Heart right ventricle (tissue), 16 donors: ENCODE measurements at places on chromosomes 2 and 18.

DNA sequence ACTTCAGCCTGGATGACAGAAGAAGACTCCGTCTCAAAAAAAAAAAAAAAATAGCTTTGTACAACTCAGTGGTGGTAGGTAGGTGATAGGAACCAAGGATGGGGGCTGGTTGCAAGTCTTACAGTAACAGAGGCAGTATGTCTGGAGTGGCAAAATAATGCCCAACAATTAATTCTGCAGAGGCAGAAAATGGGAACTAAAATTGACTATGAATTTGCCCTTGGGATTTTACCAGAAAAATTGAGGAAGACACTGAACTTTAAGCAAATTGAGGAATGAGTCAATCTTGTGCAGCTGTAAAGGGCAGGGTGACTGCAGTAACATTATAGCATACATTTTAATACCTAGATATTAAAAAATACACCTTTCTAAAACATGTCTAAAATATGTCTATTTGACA lies 292.1 kb upstream of the FBXO11 start:
- no peak for DNase-seq

- peak; percentile 52 for DNase-seq
These were observed 110.0 kb upstream of the EPAS1 start for GRCh38 chr2:46187112-46187618.

DNA sequence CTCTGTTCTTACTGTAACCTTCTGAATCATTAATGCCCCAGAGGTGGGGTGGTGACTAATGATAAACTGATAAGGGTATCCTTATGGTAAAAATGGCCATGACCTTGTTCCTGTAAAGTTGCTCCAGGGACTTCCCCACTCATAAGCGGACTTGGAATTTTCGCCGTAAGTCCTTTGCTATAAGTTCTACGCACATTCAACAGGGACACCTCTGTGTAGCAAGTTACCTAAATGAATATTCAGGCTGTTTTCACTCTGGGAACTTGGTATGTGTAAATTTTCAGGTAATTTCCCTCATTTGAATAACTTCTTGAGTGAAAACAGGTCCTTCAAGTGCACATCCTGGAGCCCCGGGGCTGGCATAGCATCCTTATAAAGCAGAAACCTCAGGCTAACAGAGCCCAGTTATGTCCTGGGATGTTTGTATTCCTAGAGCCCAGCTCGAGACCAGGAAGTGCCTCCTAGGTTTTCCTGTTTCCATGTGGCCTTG lies 9.4 kb upstream of the AGFG1 start:
- DNase-seq, result no peak

DNA sequence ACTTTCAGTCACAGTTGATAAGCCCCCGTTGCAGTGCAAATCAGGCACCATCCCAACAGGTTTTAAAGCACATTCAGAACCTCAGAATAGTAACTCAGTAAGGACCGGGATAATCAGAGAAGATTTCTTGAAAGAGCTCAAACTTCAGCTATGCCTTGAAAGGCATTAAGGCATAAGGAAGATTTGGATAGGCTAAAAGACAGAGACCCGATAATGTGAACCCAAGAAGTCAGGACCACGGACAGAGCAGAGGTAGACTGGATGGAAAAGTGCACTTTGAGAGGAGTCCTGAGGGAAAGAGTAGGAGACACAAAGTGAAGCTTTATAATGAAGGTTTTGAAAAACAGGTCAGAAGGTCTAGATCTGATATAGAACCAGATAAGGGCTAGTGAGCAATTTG lies 36.9 kb upstream of the KLF7 start:
- no peak for DNase-seq

- DNase-seq, result no peak
These were observed 215.2 kb upstream of the SIX2 start for GRCh38 chr2:45224321-45224992.

DNA sequence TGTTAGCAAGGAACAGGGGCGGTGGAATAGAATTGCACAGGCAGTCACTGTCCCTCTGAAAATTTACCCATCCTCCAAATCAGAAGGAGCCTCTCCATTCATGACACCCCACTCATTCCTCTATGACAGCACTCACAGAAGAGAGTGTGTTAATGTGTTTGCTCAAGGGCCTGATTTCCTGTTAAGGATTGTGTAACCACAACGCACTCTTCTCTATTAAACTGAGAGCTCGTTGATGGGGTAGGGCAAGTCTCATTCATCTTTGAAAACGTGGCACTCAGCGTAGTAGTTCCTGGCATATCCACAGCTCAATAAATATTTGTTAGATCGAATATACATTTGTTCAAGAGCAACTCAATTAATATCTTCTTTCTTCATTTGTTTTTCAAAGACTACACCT lies 106.4 kb downstream of the VAPA start:
- no peak for DNase-seq

DNA sequence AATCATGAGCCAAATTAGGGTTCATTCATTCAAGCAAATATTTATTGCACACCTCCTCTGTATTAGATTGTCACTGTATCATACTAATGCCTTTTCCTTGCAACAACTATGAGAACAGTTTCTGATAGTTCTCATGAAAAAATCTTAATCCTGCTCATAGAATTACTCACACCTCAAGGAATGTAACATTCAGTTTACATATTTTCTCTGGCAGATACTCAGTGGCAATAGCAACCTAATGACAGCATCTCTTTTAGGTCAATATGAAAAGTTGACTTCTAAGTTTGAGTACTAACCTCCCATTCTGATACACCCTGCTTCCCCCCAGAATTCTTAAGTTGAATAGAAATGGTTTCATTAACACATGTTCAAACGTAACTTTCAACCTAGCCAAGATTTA lies 132.0 kb downstream of the VWC2L start:
- no peak for DNase-seq

DNA sequence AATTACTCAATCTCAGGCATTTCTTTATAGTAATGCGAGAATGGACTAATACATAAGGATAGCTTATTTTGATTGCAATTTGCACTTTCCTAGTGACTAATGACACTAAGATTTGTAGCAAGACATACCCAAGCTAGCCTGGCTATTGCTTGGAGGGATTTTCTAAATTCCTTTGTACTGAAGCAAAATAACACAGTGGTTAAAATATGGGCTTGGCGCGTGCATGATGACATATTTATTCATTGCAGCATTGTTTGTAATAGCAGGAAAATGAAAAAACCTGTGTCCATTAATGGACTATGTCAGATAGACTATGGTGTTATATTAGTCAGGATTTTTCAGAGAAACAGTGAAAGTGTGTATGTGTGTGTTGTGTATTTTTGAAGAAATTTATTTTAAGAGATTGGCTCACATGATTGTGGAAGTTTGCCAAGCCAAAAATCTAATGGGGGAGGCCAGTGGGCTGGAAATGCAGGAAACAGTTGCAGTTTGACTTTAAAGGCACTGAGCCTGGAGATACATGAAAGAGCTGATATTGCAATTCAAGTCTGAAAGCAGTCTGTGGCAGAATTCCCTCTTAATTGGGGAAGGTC lies 16.7 kb upstream of the LAPTM4A start:
- DNase-seq, result no peak

DNA sequence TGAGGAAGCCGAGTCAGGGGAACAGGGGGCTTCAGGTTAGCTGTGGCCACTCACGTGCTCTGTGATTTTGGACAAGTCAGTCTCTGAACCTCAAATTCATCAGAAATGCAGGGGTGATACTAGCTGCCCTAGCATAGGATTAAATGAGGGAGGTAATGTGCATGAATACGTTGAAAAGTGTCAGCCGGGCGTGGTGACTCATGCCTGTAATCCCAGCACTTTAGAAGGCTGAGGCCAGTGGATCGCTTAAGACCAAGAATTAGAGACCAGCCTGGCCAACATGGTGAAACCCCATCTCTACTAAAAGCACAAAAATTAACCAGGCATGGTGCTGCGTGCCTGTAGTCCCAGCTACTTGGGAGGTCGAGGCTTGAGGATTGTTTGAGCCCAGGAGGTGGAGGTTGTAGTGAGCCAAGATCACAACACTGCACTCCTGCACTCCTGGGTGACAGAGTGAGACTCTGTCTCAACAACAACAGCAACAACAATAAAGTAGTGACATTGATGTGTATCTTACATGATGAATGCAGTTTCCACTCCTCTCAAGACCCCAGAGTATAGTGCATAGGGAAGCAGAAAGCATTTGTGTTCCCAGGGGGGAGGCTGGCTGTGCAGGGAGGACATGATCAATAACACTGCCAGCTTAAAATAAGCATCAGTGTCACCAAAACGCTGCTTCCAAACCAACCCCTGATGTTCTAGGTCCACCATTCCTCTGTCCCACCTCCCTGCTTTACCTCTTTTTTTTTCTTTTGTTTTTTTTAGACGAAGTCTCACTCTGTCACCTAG lies 68.8 kb downstream of the HNRNPLL start:
- no peak for DNase-seq

GRCh38 chr18:49529596-49529995 lies 32.3 kb upstream of the LIPG start:
- DNase-seq, result no peak

GRCh38 chr2:22795287-22795866 lies 589.6 kb upstream of the KLHL29 start:
- no peak for DNase-seq

DNA sequence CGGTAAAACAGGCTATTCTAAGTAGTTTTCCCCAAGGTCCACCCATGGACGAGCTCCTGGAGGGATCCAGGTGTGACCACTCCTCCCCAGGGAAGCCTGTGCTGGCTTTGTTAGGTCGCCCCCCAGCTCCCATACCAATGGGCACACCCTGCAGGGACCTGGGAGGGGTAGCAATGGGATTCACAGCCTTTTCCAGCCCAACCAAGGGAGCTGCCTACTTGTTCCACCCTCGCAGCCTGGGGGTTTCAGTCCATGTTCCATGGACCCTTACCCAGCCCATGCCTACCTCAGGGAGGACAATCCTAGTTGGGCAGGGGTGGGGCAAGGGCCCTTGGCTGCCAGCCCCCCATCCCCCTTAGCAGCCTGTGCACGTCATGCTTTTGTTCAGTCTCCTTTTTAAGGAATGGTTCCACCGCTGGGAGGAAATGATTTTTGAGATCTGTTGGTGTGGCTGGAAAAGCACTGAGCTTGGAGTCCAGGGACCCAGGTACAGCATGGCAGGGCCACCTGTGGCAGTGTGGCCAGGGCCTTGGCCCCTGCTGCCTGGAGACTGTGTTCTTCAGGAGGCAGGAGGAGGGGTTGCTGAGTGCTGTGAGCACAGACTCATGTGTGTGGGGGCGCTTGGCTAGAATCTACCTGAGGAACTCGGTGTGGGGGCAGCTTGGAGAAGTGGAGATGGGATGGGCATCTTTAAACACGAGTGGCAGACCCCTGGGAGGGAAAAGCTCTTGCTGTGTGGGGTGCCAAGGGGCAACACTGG lies 166.8 kb downstream of the TWIST2 start:
- DNase-seq, result no peak

DNA sequence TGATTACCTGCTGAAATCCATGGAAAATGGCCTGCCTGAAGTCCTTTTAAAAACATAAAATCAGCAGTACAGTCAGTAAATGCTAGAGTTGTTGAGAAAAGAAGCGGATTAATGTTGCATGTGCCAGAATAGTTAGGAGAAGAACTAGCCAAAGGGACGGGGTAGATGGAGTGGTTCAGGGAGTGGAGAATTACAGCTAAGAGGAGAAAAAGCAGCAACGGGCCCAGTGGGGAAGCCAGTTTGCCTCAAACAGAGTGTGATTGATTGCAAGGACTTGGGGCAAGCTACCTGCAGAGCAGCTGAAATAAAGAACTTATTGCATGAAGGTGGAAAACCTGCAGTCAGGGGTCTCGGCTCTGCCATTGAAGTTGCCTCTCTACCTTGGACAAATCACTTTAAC lies 79.1 kb downstream of the NRP2 start:
- DNase-seq, result no peak

DNA sequence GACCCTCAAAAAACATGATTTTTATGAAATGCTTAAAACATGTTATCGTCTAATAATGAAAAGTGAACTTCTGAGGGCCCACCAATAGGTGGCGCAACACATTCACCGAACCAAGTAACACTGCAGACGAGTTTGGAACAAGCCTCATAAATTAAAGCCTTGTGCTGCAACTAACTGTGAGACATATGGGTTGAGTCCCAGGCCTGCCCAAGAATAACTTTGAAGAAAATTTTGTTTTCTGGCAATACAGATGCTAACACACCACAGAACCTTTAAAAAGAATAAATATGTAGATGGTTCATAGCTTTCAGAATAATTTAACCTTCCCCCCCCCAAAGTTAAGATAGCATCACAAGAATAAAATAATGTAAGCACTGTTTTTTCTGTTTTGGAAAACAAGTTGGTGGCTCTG lies 285.9 kb downstream of the RNF144A start:
- DNase-seq, result no peak

DNA sequence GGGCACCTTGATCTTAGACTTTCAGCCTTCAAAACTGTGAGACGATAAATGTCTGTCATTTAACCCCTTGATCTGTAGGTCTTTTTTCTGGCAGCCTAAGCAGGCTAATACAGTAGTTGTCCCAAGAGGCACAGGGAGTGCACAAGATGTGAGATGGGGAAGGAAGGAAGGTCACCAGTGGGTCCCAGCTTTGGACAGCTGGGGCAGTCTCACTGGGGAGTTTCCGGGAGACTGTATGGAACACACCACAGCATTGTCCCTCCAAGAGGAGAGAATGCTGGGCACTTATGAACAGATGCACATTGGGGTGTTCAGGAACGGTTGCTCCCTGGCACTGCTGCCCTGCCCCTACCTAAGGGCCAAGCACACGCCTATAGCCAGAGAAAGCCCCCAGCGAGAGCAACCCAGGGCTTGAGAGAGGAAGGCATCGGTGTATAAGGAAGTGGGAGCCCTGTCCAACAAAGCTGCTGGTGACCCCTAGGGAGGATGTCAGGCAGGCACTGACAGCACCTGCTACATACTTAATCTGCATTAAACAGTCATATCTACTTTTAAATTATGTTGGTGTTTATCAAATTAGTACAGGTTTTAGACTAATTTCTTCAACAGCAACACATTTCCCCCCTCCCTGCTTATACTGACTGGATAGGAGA lies 11.6 kb upstream of the NCK2 start:
- DNase-seq, result no peak

DNA sequence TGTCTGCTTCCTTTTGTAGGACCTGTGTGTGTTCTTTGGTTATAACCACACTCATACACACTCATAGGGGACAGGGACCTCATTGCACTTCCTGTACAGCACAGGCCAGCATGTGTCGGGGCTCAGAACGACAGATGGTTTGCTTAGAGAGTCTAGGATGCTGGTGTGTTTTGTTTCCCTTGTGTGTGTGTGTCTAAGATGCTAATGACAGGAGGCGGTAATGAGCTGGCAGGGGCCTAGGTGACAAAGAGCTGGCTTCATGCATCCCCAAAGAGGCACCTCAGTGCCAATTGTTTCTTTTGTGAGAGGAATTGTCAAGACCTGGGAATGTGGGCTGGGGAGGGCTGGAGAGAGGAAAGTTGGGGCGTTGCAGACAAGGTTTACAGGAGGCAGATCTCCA lies 66.6 kb downstream of the CELF4 start:
- DNase-seq, result no peak

GRCh38 chr2:44545005-44545404 lies 183.3 kb downstream of the CAMKMT start:
- no peak for DNase-seq

GRCh38 chr2:118122594-118123281 lies 34.5 kb downstream of the INSIG2 start:
- no peak for DNase-seq

- DNase-seq, result no peak
These were observed 137.6 kb upstream of the HNMT start for GRCh38 chr2:137826373-137827372.
